ENCODE measurements at places on chromosomes 12 and 14.

- DNase-seq = no peak
Observed at GRCh38 chr12:99529966-99530365, 117.6 kb upstream of the GARIN6 start.

DNA sequence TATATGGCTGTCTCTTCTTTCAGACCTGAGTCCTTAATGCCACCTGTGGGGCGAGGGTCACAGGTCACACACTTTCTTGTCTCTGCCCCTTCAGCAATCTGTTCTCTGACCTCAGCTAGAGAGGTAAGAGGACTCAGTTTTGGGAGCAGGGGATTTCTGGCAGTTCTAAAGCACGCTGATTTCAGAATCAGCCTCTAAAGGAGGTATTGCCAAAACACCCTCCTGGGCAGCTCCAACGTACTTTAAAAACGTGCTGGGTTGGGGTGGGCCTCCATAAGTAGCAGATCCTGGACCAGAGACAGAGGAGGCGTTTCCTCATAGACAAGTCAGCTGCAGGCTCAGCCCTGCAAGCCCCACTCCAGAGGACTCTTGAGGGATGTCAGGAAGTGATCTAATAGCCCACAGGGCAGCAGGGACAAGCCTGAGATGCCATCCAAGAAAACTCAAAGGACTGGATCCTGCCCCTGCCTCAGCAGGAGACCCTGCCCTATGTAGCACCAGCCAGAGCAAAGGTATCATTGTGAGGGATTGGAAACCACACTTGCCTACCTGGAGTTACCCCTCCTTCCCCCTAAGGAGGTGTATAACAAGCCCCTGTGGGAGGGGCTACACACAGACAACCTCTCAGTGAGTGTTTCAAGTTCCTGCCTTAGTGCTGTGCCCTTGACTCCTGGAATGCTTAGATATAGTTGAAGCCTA is 8.5 kb downstream of the CTDSP2 start:
- DNase-seq = peak; percentile 31

DNA sequence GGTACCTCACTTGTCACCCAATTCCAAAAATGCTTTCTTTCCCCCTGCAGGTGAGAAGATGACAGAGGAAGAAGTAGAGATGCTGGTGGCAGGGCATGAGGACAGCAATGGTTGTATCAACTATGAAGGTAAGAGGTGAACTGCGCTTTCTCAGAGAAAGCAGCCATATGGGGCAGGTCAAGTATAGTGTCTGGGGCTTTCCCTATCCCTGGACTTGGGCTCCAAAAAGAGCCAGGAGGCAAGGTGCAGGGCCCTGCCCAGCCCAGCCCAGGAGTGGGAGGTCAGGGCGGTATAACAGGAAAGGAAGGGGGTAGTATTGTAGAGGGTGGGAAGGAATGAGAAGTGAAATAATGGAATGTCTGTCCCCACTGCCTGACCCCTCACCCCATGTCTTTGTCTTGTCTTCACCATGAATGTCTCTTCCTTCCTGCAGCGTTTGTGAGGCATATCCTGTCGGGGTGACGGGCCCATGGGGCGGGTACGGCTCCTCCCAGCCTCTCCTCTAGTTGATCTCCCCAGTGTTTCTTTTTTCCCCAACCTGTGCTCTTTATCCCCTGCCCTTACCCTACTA is 2.1 kb downstream of the MYL6 start:
- no peak for DNase-seq

DNA sequence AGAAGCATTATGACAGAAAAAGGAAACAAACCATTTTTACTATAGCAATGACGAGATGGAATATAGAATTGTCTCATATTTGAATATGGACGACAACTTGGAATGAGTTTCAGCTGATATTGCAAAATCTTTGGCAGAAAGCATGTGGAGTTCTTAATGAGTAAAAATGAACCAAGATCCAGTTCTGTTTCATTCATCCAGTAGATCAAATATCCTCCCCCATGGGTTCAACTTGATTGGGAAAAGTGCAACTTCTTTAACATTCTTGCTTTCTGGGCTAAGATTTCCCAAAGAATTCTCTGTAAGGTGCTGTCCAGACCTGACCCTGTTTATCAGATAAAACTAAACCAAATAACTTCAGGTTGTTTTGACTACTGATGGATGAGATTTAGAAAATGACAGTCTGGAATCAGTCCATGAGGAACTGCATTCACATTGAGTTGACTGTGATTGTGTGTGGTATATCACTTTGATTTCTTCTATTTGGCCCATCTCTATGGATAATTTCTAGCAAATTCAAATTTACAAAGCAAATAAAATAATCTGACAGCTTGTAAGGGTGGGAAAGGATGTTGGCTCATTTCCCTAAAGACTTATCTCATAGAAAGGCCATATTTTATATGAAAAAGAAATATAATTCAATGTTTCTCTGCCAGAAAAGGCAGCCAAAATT is 267.4 kb downstream of the ADAMTS20 start:
- DNase-seq = no peak

GRCh38 chr14:40989260-40989659 is 617.4 kb upstream of the LRFN5 start:
- DNase-seq = no peak

GRCh38 chr14:100523131-100523842 is 63.9 kb downstream of the BEGAIN start:
- no peak for DNase-seq

GRCh38 chr12:69657376-69658137 is 41.5 kb downstream of the BEST3 start:
- DNase-seq = no peak

- no peak for DNase-seq
Observed at GRCh38 chr14:40354754-40355153, 922.5 kb upstream of the FBXO33 start.

- peak; percentile 3 for DNase-seq
Observed at GRCh38 chr12:83826112-83826511, 1086.5 kb downstream of the SLC6A15 start.

- no peak for DNase-seq
Observed at GRCh38 chr12:75760573-75761294, 249.3 kb upstream of the KRR1 start.

DNA sequence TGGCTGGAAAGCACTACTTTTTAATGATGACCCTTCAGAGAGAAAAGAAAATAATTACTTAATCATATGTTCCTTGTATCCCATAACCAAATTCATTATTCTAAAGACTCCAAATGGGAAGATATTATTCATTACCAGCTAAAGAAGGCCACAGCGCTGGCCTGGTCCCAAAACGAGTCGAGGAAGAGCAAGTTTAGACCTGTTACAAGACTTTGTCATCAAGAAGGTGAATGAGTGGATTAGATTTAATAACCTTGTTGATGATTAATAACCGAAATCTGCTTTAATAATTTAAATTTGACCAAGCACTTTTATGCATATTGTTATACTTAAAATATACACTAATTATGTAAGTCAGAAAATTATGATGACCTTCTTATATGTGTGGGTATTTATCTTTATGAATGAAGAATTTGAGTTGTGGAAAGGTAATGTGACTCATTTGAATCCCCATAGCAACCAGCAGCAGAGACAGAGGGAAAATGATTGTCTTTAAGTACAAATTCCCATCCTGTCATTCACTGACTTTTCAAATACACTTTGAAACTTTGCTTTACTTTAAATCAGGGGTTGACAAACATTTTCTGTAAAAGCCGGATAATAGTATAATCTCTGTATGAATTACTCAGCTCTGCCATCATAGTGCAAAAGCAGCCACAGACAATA is 200.3 kb upstream of the NPAS3 start:
- DNase-seq = no peak

DNA sequence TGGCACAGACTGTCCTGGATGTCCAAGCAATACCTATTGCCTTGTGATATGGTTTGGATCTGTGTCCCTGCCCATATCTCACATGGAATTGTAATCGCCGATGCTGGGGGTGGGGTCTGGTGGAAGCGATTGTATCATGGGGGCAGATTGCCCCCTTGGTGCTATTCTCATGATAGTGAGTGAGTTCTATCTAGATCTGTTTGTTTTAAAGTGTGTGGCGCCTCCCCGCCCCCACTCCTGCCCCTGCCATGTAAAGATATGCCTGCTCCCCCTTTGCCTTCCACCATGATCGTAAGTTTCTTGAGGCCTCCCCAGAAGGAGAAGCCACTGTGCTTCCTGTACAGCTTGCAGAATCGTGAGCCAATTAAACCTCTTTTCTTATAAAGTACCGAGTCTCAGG is 16.8 kb upstream of the LRRC10 start:
- no peak for DNase-seq

- no peak for DNase-seq
Observed at GRCh38 chr12:124566997-124567672, at the start of gene NCOR2. TSS of gene NCOR2 (minus strand) at chr12:124567612. CDS start at chr12:124495251, 72,361 bp downstream.

DNA sequence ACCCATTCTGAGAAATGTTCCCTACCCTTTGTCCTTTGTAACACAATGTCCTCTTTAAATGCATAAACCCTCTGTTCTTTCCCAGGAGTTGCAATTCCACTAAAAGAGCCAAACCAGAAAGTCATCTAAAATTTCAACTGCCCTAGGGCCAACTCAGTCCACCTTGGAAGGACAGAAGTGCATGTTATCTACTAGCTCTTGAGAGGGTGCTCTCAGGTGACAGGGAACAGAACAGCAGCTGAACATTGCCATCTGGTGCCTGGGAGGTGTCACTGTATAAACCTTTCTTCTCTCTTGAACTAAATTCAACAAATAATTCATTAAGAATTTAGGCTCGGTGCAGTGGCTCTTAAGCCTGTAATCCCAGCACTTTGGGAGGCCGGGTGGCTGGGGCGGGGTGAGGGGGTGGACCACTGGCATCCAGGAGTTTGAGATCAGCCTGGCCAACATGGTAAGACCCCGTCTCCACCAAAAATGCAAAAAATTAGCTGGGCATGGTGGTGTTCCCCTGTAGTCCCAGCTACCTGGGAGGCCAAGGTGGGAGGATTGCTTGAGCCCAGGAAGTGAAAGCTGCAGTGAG is 10.3 kb upstream of the FERMT2 start:
- DNase-seq = no peak

- DNase-seq = no peak
Observed at GRCh38 chr12:92208613-92209121, 63.0 kb upstream of the BTG1 start.

- DNase-seq = no peak
Observed at GRCh38 chr14:68786491-68787091, 6.3 kb downstream of the ZFP36L1 start.

- no peak for DNase-seq
Observed at GRCh38 chr14:19823765-19824164, 20.2 kb downstream of the OR4N2 start.

DNA sequence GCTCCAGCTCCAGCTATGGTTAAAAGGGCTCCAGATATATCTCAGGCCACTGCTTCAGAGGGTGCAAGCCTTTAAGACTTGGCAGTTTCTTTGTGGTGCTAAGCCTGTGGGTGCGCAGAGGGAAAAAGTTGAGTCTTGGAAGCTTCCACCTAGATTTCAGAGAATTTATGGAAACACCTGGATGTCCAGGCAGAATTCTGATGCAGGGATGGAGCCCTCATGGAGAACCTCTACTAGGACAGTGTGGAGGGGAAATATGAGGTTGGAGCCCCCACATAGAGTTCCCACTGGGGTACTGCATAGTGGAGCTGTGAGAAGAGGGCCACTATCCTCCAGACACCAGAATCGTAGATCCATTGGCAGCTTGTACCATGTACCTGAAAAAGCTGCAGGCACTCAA is 69.9 kb downstream of the SDR9C7 start:
- DNase-seq = no peak

DNA sequence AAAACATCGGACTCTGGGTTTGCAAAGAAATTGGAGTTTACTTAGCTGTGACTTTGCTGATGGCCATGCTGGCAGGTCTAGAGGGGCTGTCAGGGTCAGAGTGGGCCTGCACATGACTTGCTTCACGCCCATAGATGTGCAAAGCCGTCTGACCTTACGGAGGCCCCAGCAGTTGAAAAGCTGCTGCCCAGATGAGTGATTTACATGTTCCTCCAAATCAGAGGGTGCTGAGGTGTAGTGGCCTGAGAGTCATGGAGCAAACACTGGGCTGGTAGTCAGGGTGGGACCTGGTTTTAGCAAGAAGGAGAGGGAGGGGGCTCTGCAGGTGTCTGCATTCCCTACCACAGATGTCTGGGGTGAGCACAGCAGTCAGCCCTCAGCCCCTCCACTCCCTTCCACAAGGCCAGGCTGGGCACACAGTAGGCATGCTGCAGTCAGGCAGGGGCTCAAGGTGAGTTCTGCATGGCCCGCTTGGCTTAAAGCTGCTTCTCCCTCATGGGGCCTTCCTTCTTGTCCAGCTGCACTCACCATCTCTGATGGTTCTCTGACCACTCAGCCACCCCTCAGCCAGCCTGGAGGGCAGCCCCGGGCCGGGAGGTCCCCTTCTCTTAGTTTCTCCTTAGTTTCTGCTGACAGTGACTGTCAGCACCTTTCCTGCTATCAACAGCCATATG is 34.2 kb upstream of the EML1 start:
- no peak for DNase-seq

GRCh38 chr12:76491292-76491691 is 68.3 kb downstream of the OSBPL8 start:
- DNase-seq = no peak

DNA sequence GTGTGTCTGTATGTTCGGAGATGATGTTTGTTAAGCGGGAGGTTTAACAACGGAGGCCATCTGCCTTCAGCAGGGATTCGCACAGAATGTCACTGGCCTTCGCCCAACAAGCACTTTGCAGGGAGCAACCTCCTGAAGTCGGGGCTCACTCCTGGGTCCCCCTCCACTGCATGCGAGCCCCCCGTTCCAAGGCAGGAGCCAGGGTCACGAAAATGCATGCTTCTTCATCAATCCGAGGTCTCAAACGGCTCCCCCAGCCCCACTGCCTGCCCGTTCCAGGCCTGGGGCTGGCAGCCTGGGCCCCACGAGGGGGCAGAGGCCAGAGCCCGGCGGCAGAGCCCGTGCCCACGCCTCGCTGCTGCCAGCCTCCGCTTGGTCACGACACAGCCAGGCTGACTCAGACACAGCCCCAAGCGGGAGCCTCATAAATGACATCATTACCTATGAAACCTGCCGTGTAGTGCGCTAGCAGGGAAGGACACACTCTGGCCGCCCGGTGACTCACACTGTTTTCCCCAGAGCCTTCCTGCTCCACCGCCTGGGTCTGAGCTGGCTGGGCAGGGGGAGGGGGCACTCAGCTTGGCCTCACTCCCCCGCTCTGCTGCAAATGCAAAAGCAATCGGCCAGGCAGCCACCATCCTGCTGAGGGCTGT is 169.5 kb upstream of the RTL1 start:
- DNase-seq = peak; percentile 98

DNA sequence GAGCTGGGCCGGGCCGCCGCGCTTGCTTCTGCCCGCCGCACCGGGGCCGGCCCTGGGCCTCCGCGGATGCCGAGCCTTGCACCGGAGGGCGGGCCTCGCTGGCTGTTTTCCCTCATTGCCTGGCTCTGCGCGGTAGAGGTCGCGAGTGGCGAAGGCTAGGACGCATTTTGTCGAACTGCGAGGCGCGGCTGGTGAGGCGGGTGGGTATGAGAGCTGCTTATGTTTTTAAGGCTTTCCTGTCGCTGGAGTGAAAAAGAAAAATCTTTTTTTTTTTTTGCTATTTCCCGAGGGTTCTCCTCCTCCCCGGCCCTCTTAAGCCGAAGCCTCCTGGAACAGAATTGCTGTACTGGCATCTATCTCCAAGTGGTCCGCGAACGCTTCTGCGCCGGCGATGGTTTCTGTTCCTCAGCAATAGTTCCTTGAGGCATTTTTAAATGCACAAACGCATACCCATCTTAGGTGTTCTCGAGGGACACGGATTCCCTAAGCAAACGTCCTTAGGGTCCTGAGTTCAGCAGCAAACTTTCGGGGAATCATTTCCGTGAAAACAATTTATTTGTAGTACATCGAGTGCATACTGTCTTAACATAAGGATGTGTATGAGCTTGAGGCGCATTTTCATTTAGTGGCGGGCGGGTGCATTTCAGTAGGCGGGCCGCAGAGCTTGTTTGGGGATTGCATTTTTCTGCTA is 631 bp downstream of the RESF1 start:
- peak; percentile 34 for DNase-seq

GRCh38 chr14:92945544-92945943 is 22.6 kb downstream of the CHGA start:
- no peak for DNase-seq
